ENCODE measurements at places on chromosomes 7 and 10.
A peak's percentile ranks its signal among the peaks of the same experiment; 100 is the strongest.

DNA sequence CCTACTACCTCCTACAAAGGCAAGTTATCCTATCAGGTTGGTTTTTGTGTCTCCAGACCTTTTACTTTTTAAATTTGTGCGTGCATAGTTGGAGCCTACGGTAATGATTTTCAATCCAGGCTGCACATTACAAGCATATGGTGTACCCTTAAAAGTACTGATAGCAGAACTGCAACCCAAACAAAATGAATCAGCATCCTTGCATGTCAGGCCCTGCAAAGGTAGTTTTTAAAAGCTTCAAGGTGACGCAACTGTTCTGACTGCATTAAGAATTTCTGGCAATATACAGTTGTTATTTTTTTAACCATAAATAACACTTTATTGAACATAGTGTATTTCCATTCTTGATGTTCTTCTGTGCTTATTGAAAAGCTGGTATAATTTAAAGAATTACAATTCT lies 28.9 kb downstream of the GNAT3 start:
- no peak for DNase-seq

GRCh38 chr10:75441196-75441595 lies 9.8 kb downstream of the LRMDA start:
- no peak for DNase-seq

DNA sequence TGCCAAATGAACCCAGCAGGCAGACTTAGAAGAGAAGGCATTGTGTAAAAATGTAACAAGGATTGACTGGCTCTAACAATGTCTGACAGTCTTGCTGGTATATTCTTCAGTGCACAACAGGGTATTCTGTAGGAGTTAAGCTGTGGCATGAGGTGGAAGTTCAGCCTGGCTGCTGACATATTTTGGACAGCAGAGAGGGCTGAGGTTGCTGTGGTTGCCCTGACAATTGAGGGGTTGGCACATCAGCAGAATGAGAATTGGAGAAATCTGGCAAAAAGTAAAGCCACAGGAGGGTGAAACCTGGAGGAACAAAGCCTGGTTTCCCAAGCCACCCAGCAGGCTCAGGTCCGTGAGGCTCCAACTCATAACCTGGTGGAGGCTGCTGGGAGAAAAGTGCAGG lies 220.2 kb downstream of the JAZF1 start:
- DNase-seq: no peak

DNA sequence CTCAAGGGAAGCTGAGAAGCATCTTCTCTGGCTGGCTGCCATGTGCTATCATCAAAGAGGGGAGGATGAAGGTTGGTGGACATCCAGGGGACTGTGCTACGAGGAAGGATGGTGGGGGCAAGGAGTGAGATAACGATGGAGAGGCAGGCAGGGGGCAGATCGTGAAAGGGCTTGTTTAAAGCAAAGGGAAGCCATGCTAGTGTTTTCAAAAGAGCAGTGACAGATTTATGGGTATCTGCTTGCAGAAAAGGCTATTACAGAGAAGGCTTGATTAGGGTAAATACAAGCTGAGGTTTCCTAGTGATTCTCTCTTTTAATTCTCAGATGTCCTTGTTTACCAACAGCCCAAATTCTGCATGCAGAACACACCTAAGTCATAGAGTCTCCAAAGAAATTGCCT lies 88.9 kb upstream of the MKX start:
- DNase-seq: no peak

DNA sequence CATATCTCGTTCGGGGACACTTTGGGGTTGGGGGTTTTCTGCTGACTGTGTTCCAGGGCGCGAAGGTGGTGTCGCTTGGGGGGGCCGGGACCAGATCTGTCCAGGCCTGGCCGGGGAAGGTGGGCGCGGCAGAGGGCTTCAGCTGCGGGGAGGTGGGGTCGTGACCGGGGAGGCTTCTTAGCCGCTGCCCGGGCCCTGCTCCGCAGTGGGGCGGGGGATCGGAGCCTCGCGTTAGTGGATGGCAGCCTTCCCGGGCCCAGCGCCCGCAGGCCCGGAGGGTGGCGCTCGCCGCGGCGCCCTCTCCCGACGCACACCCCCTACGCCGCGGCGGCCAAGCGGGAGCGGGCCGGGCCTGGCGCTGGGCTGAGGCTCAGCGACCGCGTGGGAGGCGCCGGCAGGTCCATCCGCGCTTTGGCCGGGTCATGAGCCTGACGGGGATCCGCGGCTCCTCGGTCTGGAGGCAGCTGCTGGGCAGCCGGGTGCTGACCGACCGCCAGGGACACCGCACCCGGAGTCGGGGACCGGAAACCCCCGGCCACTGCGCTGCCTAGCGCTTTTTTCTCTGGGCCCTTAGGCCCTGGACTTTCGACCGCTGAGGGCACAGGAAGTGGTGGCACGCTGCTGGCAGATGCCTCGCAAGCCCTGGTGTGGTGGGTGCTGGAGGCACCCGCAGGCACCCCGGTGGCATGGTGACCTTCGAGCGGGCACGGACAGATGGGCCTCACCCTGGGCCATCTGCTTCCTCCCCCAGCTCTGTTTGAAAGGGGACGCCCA lies 1.2 kb downstream of the AGAP3 start:
- DNase-seq: no peak

DNA sequence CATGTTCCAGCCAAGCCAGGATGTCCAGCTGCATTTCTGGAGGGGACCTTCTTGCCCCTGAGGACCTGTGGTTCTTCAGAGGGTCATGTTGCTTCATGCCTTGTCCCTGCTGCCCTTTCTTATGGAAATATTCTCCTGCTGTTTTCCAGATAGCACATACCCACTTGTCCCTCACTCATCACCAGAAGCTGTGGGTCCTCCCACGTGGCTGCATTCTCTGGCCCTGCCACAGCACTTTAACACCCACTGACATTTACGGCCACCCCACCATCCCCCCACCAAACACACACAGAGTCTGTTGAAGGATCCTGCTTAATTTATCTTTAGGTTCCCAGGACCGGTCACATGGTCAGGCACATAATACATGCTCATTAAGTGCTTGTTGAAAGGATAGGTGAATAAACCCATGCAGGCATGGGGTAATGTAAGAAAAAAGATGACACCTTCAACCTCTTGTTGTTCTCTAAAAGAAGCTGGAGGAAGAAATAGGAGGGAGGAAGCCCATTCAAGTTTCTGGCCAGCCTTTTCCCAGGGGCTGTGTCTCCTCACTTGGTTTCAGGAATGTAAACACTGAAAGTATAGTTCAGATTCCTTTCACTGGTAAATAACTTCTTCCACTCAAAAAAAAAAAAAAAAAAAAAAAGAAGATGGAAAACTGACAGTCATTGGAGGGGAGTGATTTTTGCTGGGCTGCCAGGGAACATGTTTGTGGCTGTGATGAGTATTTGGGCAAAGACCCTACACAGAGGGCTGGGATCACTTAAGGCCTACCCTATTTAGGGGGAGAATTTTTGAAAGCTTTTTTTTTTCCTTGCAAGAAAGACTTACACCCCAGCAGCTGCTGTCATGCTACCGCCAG lies 19.8 kb upstream of the BMPER start:
- no peak for DNase-seq

GRCh38 chr10:110207011-110207804 lies at the start of gene MXI1:
Gene MXI1, plus strand, starts transcription at chr10:110207605. Its CDS starts 204 bp downstream, at chr10:110207809.
- DNase-seq: no peak

GRCh38 chr10:47264797-47265281 lies 35.2 kb upstream of the GDF10 start:
- DNase-seq: peak; percentile 78

DNA sequence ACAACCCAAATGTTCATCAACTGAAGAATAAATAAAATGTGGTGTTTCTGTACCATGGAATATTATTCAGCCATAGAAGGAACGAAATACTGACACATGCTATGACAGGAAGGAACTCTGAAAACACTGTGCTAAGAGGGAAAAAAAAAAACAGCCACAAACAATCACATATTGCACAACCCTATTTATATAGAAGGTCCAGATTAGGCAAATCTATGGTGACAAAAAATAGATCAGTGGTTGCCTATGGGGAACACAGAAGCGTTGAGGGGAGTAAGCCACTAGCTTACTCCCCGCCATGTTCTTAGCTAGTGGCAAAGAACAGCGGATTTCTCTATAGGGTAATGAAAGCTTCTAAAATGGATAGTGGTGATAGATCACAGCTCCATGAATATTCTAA lies 198.4 kb downstream of the TPST1 start:
- no peak for DNase-seq

- DNase-seq: no peak
Observed at GRCh38 chr10:5710859-5711258, 26.2 kb downstream of the TASOR2 start.

GRCh38 chr10:55852900-55853299 lies 508.2 kb downstream of the ZWINT start:
- no peak for DNase-seq

- peak; percentile 1 for DNase-seq
Observed at GRCh38 chr7:28626624-28627262, 214.4 kb downstream of the CREB5 start.

DNA sequence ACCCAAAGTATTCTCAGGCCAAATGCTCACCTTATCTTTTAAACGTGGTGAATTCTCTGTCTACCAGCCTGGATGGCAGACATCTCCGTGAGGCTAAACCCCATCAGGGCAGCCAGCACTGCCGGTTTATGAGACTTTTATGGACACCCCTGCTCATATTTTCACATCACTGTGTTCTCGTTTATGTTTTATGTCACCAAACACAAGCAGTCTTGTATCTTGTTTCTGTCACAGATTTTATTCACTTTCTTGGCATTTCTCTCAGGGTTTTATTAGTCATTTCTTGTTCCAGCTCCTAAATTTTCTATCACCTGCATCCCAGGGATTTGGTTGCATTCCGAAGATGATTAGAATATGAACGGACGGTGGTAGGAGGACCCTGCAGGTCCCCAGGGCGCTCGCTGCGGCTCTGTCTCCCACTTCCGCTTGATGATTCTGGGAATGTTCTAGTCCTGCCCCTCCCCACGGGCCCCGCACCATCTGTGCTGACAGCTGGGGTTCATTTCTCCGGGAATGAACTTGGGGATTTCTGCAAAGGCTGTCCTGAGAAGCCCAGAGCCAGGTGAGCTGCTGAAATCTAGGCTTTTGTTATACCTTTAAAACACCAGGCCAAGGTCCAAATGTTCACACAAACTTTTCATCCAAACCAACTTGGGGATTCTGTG lies 217.6 kb downstream of the GFRA1 start:
- no peak for DNase-seq
